ENCODE measurements at places on chromosomes 11 and 22. TPM values are rescaled to one million over a fixed set of nuclear protein-coding genes. Genes with fewer than 3 reads are reported as not detected.
A peak's percentile ranks its signal among the peaks of the same experiment; 100 is the strongest.

DNA sequence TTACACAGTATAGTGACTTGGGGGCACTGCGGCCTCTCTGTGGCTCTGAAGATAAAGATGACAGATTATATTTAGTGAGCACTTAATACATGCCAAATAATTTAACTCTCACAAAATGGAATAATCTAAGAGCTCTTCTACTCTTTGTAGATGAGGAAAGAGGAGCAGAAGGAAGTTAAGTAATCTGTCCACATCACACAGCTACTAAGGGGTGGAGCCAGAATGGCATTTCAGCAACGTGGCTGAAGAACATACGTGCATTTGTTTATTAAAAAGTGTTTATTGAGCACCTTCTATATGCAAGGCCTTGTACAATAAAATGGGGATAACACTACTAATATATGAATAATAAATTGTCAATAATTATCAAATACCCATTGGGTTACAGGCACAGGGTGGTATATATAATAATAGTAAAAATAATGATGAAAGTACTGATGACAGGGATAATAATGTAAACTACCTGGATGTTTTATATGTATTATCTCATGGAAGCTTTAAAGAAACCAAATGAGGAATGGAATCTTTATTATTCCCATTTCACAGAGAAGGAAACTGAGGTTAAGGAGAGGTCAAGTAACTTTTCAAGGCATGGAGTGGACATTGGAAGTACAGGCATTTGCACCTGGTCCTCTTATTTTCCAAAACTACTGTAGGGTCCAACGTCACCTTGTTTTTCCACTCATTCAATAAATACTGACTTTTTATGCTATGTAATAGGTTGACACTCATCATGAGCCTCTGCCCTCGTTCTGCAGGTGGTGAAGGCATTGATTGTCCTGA is 38.0 kb upstream of the IL17RA start:
- DNase-seq = no peak

DNA sequence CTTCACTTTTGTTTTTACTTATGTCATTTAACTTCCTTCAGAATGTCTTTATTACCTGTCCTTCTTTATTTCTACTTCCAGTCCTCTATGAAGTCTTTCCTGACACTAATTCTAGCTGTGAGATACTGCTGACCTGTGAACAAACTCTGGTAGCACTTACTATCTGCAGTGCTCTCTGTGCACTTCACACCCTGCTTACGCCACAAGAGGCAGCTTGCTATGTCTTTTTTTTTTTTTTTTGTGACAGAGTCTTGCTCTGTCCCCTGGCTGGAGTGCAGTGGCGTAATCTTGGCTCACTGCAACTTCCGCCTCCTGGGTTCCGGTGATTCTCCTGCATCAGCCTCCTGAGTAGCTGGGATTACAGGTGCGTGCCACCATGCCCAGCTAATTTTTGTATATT is 10.7 kb downstream of the STIM1 start:
- no peak for DNase-seq

- no peak for DNase-seq
Measured at GRCh38 chr11:36273110-36273509, 16.1 kb downstream of the COMMD9 start.

- no peak for DNase-seq
Measured at GRCh38 chr22:27139935-27140511, 482.6 kb downstream of the MIAT start.

- DNase-seq = no peak
Measured at GRCh38 chr11:64058494-64058893, 22.8 kb downstream of the FLRT1 start.

DNA sequence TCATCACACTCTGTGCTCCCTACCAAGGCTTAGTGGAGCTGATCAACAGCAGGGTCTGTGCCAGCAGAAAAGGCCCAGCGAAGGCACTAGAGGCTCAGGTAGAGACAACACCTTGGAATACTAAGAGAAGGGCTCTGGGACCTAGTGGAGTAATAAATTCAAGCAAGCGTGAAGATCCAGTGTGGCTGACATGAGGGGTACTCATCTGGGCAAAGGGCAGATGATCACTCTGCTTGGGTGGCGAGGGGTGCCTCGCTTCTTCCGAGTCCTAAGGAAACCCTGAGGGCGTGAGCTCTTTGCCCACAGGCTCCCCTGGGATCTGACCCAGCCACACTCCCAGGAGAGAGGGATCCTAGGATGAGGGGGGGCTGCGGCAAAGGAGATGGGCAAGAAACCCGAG is 3.5 kb upstream of the TPBGL start:
- DNase-seq = no peak

- DNase-seq = no peak
Measured at GRCh38 chr22:39103431-39103830, 6.4 kb downstream of the APOBEC3H start.

- no peak for DNase-seq
Measured at GRCh38 chr22:38049812-38050619, 7.2 kb upstream of the PICK1 start.

DNA sequence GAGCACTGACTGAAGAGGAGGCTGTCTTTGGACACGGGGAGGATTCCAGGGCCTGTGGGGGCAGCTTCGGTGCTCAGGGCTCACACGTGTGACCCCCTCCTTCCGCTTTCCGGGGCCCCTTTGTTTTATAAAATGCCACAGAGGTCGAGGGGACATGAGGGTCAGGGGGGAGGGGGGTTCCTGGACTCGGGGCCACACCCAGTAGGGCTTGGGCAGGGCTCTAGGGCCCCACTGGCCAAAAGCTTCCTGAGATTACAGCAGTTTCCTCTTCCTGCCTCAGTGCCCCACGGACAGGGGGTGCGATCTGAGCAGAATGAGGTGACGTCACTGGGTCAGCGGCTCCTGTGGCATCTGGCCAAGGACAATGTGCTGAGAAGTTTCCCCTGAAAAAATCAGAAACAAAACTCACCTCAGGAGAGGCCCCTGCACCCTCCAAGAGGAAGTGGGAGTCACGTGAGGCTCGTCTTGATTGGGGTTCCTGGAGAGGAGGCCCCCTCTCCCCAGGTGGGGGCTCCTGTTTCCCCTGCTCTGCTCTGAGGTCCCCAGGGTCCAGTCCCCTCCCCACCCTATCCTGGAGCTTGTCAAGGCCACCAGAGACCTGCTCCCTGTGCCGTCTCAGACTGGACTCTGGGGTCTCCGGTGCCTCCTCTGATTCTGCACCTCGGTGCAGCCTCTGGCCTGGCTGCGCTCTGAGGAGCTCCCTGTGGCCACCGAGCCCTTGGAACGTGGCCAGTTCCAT is 6.4 kb upstream of the IFITM3 start:
- DNase-seq = peak; percentile 62

DNA sequence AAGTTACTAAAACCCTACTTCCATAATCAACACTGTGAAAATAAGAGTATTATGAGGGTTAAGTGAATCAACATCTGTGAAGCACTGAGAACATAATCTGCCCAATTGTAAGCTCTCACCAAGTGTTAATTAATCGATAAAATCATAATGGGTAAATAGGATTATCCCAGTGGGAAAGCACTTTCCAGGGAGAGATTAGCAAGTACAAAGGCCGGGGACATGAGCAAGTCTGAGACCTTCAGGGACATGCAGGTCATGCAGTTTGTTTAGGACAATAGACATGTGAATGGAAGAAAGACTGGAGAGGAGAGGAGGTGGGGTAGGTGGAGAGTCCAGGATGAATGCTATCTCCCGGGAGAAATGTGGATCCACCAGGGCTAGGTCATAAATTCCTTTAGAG is 57.8 kb upstream of the FIBIN start:
- no peak for DNase-seq

DNA sequence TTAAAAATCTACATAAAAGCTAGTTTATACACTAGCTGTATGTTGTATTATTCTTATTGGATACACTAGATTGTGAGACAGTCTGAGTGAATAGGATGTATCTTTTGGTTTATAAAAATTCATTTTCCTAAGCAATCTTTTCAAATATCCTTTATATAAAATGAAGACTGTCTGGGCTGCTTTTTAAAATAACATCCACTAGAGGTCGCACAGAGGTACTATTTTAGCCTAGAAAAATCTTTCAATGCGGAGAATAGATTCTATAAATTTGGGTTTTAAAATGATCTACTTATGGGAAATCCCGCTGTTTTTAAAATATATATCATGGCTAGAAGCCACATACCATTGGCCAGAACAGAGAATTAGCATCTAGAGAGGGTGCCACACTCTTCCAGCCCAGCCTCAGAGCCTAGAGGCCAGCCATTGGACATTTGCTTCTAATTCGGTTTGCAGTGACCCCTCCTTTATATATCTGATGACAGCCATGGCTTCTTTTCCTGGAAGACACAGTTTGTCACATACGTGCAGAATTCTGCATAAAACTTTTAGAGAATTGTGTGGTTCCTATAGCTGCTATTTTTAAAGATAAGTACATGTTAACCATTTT is 7.3 kb downstream of the C11orf97 start:
- no peak for DNase-seq

- DNase-seq = no peak
Measured at GRCh38 chr11:75453916-75454655, 21.1 kb upstream of the KLHL35 start.

GRCh38 chr22:28244757-28245156 is 325.7 kb upstream of the PITPNB start:
- DNase-seq = no peak

DNA sequence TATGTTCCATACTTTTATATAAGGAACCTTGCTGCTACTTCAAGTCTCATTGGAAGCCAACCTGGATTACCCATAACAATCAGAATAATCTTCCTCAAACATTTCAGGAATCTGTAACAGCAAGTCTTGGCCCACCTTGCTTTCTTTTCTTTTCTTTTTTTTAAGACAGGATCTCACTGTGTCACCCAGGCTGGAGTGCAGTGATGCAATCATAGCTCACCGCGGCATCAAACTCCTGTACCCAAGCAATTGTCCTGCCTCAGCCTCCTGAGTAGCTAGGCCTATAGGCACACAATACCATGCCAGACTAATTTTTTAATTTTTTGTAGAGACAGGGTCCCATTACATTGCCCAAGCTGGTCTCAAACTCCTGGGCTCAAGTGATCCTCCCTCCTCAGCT is 29.3 kb upstream of the PRDM10 start:
- DNase-seq = no peak

- no peak for DNase-seq
Measured at GRCh38 chr11:31106326-31106725, 263.2 kb downstream of the DCDC1 start.

DNA sequence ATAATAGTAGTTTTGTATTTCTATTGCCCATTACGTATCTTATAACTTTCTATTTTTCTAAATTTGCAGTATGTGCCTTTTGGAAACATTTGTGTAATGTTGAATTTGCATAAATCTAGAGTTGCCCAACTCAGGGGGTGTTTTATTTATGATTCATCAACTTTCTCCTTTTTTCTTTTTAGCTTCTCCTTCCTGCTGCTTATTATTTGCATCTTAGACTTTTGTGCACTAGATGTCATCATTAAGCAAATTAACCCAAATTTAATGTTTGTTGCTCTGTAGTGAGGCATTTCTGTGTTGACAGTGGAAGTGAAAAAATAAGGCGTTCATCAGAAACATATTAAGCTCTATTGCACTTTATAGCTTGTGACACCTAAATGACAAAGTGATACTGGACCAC is 56.2 kb upstream of the ZBED5 start:
- no peak for DNase-seq

DNA sequence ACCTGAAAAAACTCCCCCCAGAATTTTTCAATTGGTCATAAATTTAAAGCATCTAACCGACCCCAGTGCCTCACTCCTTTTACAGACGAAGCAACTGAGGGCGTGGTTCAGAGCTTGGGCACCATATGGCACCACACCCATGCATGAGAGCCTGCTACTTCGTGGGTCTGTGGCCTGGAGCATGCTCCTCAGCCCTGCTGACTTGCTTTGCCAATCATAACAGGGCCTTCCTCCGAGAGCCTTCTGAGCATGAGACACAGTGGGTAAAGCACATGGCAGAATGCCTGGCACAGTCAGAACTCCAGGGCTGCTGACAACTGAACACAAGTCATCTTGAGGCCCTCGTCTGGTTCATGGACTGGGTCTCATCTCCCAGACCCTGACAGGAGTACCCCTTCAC is 33.3 kb downstream of the HIRA start:
- no peak for DNase-seq

DNA sequence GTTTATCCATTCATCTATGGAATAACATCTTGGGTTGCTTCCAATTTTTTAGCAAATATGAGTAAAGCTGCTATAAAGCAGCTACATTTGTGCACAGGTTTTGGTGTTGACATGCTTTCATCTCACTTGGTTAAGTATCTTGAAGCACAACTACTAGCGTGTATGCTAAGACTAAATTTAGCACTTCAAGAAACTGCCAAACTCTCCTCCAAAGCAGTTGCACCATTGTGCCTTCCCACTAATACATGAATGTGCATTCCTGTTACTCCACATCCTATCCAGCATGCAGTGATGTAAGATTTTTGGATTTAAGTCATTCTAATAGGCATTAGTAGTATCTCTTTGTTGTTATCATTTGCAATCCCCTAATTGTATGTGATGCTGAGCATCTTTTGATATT is 230.7 kb downstream of the KCNA4 start:
- DNase-seq = no peak

- DNase-seq = peak; percentile 55
Measured at GRCh38 chr22:32994041-32994830, 63.9 kb downstream of the SYN3 start.

The OLFML1 gene
- 51.5 TPM for polyA plus RNA-seq

The LINC01488 gene
- 0.08 TPM for polyA plus RNA-seq

The PACS1 gene
- 53.9 TPM for polyA plus RNA-seq

The OR8D4 gene
- polyA plus RNA-seq = not detected

The HTR3B gene
- 0.14 TPM for polyA plus RNA-seq
